Gastrocnemius medialis (tissue), 4 donors: ENCODE measurements at places on chromosomes 12 and 14.

DNA sequence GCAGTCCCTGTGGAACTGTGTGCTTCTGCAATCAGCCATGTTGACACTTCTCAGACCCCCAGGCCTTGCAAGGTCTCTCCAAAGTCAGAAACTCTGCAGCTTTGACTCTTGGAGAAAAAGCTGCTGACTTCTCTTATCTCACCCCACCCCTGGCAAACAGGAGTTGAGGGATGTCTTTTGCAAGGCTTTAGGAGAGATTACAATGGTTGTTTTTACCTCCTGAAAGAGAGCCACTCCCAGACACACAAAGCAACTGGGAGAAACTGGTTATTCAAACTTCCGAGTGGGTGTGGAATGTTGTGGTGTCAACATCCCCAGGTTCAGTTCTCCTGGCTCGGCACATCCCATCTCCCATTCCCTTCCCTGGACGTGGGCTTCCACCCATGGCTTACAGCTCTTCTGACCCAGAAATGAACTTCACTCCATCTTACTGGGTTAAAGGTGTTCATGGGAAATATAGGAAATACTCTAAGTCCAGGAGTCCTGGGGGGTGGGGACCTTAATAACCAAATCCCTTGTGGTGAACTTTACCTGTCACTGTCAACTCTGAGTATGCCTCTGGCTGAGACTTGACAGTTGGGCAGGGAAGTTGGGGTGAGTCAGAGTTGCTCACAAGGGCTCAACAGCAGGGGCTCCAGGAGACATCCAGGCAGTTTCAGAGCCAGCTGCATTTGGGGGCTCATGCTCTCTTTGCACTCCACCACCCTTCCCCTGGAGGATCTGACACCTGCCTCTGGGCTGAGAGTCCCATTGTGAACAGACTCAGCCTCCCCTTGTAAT lies 41.9 kb downstream of the CCDC177 start:
- no peak for DNase-seq

- DNase-seq = no peak
These were observed 49.0 kb upstream of the PTGR2 start for GRCh38 chr14:73802431-73803188.

DNA sequence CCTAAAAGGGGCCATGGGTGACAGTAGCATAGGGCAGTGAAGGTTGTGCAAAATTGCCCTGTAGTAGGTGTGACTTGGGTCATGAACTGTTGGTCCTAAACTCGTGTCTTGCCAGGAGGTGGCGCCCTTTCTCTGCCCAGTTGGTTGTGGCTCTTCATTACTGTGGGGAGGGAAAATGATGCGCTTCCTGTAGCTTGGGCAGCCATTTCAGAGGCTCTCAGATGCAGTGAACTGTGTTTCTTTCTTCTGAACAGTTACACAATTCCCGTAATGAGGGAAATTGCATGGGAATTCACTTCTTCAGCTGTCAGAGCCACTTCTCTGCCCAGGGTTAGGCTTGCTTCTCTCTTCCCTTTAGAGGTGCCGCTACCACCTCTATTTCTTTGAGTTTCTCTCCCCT lies 148.1 kb upstream of the NRXN3 start:
- no peak for DNase-seq

DNA sequence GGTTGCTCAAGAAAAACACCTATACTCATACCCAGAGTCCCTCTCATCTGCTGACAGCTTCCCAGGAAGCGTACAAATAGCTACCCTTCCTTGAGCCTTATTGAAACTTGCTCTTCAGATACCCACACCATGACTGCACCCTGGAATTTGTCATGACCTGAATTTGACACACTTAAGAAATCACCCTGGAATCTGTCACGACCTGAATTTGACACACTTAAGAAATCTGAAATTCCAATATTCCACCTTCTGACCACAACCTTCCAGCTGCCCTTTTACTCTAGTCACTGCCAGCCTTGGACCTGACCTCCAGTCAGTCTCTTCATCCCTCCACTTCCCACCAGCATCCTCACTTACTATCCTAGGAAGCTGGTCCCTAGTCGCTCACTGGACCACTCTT lies 1.1 kb upstream of the HAL start:
- DNase-seq = no peak

GRCh38 chr12:80756875-80757274 lies 40.2 kb downstream of the MYF5 start:
- DNase-seq = no peak

DNA sequence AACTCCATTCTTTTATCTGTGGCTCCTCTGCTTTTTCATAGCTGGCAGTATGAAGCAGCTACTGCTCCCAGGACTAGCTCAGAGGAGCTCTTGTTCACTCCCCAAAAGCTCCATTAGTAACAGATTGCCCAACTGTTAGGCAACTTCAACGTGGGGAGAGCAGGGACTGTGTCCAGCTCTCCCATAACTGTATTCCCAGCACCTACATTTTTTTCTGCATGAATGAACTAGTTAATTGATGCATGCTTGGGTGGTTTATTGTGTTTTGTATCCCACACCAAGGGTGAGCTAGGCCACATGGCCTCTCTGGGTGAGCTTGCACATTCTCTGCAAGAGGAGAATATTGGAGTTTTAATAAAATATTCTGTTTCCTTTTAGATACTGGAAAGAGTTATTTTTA lies 15.2 kb downstream of the STON2 start:
- no peak for DNase-seq

- no peak for DNase-seq
These were observed 40.4 kb downstream of the DDX51 start for GRCh38 chr12:132103542-132104308.

DNA sequence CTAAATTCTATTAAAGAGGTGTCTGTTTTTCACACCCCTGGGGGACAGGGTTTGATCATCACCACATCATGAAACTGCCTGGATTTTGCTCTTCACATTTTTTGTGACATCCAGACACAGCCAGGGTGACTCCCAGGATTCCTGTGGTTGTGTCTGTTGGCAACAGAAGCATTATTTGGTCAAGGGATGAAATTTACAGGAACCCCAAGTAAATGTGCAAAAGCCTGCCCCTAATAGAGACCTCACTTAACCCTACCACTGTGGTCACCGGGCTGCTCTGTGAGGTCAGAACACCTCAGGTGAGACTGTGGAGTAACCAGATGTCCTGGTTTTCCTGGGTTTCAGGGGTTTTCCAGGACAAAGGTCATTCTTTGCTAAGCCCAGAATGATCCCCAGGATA lies 103.8 kb downstream of the DAD1 start:
- DNase-seq = no peak

GRCh38 chr12:4251216-4251891 lies 22.2 kb upstream of the CCND2 start:
- no peak for DNase-seq

GRCh38 chr14:101733211-101733610 lies 28.3 kb upstream of the PPP2R5C start:
- no peak for DNase-seq

- DNase-seq = no peak
These were observed 45.7 kb upstream of the OTX2 start for GRCh38 chr14:56855891-56856461.

GRCh38 chr12:52821826-52822660 lies 8.1 kb upstream of the KRT4 start:
- DNase-seq = no peak

DNA sequence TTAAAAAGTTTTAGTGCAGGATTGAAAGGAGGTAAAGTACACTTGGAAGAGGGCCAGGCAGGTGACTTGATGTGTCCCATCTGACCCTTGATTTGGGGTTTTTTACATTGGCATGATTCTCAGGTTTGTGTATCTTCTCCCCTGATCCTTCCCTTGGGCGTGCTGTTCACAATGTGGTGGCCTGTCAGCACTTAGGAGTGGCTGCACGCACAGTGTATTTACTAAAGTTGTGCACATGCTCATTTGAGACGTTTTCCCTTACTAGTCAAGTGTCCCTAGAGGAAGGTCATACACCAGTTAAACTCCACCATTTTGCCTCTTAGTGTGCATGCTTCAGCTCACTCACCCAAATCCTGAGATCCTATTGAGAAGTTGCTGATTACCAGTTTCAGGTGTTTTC lies 145.7 kb upstream of the PLEKHA5 start:
- no peak for DNase-seq

DNA sequence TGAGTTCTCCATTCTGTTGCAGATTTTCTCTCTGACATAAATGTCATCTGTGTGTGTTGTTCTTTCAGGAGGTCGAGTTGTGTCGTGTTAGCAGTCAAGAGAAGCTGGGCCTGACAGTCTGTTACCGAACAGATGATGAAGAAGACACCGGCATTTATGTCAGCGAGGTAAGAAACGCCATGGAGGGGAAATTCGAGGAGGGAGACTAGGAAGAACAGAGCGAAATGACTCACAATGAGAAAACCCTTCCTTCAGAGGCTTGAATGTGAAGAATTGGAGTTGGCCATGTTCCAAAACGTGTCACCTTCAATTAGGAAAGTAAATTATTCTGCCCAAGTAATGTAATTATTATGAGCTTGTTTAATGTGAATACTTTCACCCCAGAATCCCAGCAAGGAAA lies 364.5 kb downstream of the PDZRN4 start:
- DNase-seq = no peak

GRCh38 chr12:62717643-62718042 lies 217.3 kb downstream of the PPM1H start:
- no peak for DNase-seq

DNA sequence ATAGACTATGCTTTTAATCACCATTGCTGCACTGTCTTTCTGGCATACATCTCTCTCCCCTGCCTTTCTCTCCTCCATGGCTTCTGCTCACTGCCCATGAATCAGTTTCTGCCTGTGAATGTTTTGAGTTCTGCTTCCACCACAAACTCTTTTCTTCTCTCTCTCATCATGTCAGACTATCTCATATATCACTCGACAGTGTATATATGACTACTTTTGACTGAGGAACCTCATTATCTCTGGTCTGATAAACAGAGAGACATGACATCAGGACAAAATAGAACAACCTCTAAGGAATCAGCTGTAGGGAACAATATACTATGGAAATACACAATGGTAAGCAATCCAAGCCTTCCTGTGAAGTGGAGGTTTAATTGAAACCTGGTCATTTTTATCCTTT lies 177.9 kb downstream of the FOXA1 start:
- DNase-seq = no peak

DNA sequence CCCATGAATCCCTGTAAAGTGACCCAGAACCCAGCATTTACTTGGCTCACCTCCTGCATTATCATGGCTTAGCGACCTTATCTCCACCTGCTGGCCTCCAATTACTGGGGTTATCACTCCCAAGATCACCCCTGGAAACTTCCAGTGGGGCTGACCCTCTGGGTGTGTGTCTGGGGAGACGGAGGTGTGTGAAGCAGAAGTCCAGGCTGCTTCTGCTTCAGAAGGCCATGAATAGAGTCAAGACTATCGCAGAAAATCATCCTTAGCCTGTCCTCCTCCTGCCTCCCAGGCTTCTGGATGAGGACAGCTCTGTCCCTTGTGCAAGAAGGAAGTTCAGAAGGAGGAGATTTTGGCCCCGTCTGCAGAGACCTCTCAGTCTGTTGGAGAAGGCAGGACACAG lies 408 bp upstream of the KRT72 start:
- DNase-seq = no peak

DNA sequence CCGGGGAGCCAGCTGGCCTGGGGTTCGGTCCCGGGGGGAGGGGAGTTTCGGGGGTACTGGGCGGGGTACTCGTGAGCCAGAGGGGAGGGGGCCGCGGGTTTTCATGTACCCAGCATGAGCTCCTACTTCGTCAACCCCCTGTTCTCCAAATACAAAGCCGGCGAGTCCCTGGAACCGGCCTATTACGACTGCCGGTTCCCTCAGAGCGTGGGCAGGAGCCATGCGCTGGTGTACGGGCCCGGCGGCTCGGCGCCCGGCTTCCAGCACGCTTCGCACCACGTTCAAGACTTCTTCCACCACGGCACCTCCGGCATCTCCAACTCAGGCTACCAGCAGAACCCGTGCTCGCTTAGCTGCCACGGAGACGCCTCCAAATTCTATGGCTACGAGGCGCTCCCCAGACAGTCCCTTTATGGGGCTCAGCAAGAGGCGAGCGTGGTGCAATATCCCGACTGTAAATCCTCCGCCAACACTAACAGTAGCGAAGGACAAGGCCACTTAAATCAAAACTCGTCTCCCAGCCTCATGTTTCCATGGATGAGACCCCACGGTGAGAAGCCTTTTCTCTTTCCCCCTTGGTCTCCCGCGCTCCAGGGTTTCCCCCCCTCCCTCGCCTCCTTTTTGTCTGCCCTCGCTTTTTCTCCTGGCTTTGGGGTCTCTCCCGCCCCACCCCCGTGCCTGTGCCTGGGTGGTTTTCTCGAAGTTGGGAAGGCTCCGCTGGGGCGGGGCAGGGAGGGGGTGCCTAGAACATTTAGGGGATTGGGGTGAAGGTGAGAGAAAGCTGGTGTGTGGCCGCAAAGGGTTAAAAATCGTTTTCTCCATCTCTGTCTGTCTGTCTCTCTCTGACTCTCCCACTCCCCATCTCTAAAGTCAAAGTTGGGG lies 627 bp downstream of the HOXC8 start:
- no peak for DNase-seq

- DNase-seq = peak; percentile 48
These were observed 147.6 kb downstream of the CHST11 start for GRCh38 chr12:104604070-104604994.

GRCh38 chr12:132143336-132144071 lies 615 bp downstream of the DDX51 start:
- no peak for DNase-seq
